ENCODE measurements at places on chromosomes 6 and 20.

GRCh38 chr6:149651056-149651455 is 2.5 kb upstream of the KATNA1 start:
- DNase-seq = no peak

DNA sequence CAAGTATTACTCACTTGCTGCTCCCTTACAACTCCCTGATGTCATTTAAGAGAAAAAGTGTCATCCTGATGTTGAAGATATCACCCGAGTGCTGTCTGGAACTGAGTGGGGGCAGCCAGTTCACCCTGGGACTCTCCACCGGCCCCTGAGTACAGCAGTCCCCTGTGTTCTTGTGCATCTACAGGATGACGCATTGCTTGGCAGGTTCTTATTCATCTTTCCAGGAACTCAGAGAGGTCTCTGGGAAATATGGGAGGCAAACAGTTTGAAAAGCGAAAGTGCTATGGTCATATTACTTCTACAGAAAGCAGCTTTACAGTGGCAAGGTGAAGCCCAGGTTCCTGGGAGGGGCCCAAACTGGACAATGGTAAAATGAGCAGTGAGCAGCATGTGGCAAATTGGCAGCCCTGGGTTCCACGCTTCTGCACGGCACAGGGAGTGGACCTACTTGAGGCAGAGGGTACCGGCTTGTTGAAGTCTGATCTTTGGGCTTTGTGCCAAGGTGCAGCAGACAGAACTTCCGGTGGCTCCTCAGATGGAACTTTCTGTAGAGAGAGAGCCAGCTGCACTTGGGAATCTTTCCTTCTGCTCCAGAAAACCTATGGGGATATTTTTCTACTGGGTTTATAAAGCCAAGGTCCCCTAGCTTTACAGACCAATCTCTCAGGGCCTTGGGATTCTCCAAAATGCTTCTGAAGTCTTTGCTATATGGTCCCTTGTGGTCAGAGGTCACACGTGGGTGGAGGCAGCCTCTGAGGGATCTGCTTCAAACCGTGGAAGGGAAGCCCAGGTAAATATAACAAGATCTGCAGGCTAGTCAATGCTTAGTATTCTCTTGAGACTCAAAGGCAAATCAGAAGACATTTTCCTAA is 128.3 kb downstream of the MAP3K7 start:
- peak; percentile 4 for DNase-seq

- DNase-seq = peak; percentile 88
Measured at GRCh38 chr6:37029249-37029971, 24.0 kb downstream of the FGD2 start.

DNA sequence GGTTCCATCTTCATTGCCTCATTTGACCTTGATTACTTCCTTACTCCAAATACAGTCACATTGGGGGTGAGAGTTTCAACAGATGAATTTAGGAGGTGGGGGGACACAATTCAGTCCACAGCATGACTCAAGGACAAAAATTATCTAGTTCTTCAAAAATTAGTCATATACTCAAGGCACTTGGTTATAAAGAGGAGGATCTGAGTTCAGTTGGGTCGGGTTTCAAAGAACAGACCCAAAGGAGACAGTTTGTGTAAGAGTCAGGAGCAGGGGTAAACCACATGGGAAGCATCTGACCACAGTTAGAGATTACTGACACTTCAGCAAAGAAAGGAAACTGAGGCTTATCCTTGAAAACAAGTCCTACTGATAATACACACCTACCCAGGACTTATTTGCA is 138.0 kb downstream of the TBC1D7 start:
- DNase-seq = peak; percentile 37

DNA sequence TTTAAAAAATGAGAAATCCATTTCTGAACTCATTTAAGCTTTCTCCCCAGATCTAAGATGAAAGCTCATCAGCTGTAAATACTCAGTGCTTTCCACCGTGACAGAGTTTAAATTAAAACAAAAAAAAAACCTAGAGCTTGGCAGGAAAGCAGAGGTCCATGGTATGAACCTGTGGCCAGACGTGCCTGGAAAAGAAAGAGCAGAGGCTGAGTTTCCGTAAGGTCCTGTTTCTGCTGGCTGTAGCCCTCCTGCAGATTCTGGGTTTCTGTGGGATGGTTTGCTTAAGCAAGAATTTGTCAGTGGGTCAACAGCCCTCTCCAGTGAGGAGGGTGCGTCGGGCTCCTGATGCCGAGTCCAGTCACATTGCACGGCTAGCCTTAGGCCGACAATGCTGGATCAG is 383.2 kb downstream of the SAMD5 start:
- DNase-seq = no peak

GRCh38 chr6:100260584-100260983 is 204.1 kb downstream of the SIM1 start:
- DNase-seq = peak; percentile 46

DNA sequence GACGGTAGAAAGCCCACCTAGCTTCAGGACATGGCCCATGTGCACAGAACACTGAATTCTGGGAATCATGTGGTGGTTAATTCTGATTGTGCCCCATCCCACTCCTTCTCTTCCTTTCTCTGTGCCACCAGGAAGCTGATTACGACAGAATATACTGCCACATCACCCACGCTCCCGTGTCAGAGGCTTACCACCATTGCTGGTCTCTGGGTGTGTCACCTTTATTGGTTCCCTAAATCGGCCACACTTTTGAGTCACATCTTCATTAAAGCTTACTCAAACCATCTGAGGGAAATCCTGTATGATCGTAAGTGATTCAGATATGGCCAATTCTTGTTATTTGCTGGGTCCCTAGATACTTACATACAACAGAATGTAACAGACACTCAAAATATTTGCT is 3.1 kb downstream of the TRMT6 start:
- peak; percentile 47 for DNase-seq

DNA sequence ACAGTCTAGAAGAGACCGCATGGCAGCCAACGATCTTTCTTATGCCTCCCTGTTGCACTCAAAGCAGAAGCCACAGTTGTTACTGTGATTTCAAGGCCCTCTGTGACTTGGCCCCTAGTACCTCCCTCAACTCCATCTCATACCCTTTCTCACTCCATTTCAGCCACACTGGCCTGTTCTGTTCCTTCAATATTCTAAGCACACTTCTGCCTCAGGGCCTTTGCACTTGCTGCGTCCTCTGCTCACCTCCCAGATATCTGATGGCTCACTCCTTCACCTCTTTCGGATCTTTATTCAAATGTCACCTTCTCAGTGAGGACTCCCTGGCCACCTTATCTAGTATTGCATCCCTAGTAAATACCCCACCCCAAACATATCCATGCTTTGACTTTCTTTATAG is 29.4 kb upstream of the CCN6 start:
- DNase-seq = no peak

DNA sequence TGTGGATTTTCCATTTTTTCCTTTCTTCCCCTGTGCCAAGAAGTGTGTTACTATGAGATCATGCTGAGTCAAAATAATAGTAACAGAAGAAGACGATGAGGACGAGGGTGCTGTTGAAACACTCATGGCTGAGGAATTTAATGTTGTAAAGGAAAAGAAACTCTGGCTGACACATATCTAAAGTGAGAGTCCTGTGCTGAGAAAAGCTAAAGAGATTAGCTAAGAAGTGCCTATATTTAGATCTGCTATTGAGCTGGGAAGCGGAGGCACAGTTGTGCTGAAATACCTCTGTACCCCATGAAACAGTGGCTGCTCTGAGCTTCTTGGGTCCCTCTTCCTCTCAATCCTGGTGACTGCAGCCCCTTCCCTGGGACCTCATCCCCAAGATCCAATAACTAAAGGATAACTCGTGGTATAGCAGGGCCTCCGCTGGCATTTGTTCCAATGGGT is 1.1 kb upstream of the SYTL3 start:
- DNase-seq = peak; percentile 97

- DNase-seq = peak; percentile 89
Measured at GRCh38 chr6:129936329-129937165, 75.4 kb upstream of the TMEM244 start.

- no peak for DNase-seq
Measured at GRCh38 chr6:23659125-23659524, 466.9 kb upstream of the NRSN1 start.

- no peak for DNase-seq
Measured at GRCh38 chr20:31831771-31832306, 12.7 kb downstream of the MYLK2 start.

DNA sequence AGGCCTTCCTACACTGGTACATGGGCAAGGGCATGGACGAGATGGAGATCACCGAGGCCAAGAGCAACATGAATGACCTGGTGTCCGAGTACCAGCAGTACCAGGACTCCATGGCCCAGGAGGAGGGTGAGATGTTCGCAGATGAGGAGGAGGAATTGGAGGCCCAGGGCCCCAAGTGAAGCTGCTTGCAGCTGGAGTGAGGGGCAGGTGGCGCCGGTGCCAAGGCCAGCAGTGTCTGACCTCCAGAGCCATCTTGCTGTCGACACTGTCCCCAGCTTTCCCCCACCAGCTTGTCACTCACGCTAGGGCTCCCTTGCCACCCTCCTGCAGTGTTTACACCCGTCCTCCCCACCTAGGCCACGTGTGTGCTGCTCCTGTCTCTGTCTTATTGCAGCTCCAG is 12.2 kb downstream of the GABRR2 start:
- DNase-seq = no peak

GRCh38 chr6:149941583-149942460 is at the start of gene ULBP2:
ULBP2 (plus strand) TSS chr6:149942014; CDS start chr6:149942073, 59 bp downstream.
- DNase-seq = peak; percentile 99

DNA sequence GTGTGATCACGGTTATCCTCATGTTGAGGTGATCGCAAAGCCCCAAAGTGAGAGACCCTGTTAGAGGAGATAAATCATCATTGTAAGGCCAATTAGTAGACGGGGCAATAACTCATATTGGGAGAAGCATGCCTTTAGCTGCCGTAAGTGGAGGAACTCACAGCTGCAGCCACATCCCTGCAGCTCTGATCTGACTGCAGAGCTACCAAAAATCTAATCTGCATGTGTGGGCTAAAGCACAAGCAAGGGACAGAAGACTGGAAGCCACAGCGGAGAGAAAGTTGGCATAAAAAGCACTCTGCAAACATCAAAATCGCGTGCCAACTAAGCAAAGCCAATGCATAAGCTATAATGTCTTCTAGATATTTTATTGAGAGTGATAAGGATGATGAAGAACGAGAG is 79.8 kb downstream of the TBC1D7 start:
- no peak for DNase-seq

- DNase-seq = no peak
Measured at GRCh38 chr6:89081129-89081422, 525 bp downstream of the PNRC1 start.

- DNase-seq = no peak
Measured at GRCh38 chr6:136719280-136720044, 72.8 kb downstream of the MAP3K5 start.

DNA sequence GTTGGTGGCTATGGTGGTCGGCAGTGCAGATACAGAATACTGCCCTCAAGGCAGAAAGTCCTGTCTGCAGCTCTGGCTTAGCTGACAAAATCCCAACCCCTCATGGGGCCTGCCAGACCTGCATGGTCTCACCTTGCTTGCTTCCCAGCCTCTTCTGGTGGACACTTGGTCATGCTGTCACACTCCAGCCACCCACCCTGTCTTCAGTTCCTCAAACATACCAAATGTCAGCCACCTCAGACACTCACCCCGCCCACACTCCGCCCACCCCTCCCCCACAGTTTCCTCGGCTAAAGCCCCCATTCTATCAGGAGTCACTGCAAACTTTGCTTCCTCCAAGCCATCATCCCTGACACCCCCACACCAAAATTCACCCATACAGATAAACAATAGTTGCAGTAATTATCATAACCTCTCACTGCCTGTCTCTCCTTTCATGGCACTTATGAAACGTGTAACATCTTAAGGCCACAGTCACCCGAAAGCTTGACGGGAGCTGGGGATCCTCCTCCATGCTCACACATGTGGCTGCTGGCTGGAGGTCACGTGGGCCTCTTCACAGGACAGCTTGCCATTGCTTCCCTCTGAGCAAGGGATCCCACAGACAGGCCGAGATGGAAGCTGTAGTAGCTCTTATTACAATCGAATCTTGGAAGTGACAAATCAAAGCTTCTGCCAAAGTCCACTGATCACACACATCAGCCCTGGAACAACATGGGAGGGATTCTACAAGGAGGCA is 202.2 kb downstream of the PTPRT start:
- no peak for DNase-seq

DNA sequence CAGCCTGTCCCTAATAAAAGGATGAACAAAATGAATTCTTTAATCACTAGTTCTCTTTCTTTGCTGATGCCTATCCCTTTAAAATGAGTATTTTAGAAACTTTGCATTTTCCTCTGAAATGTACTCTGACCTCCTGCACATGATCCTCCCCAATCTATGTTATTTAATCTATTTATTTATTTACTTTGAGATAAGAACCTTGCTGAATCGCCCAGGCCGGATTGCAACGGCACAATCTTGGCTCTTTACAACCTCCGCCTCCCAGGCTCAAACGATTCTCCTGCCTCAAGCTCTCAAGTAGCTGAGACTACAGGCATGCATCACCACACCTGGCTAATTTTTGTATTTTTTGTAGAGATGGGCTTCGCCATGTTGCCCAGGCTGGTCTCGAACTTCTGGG is 27.9 kb downstream of the ADTRP start:
- DNase-seq = no peak

DNA sequence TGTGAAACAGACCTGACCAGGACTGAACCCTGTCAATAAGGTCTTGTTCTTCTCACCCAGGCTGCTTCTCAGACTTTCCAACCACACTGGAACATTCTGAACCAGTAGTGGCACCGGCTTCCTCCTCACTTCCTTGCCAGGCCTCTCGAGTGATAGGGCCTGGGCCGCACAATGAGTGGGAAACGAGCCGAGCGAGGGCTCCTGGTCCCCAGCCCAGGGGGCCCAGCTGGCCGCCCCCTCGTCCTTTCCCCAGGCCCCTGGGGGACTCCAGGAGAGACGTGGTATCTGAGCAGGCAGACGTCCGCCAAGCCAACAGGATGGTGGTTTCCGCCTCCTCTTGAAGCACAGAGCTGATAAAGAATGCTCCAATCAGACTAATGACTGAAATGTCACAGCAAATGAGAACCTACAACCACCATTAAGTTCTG is 117.9 kb downstream of the GMDS start:
- no peak for DNase-seq

DNA sequence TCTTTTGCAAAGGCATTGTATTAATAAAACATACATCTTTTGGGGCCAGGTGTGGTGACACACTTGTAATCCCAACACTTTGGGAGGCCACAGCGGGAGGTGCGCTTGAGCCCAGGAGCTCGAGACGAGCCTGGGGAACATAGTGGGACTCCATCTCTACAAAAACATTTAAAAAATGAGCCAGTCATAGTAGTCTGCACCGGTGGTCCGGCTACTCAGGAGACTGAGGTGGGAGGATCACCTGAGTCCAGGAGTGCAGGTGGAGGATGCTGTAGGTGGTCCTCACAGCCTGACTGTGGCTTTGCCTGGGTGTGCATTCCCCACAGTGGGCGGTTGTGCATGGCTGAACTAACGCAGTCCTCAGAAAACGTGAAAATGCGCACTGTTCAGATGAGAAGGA is 162.5 kb downstream of the DLL1 start:
- no peak for DNase-seq

- DNase-seq = peak; percentile 80
Measured at GRCh38 chr6:21767891-21768648, 174.5 kb downstream of the SOX4 start.

Measured in ELR (cell line).